ENCODE measurements at places on chromosomes 7 and 10. TPM values are rescaled to one million over a fixed set of nuclear protein-coding genes. Genes with fewer than 3 reads are reported as not detected.

GRCh38 chr10:9302140-9302746 lies 1247.8 kb downstream of the GATA3 start:
- DNase-seq: peak; percentile 66

GRCh38 chr7:76191783-76192240 lies 9.9 kb upstream of the SRRM3 start:
- peak; percentile 12 for DNase-seq

- DNase-seq: no peak
Measured at GRCh38 chr7:87599336-87599735, 1.3 kb downstream of the ABCB1 start.

DNA sequence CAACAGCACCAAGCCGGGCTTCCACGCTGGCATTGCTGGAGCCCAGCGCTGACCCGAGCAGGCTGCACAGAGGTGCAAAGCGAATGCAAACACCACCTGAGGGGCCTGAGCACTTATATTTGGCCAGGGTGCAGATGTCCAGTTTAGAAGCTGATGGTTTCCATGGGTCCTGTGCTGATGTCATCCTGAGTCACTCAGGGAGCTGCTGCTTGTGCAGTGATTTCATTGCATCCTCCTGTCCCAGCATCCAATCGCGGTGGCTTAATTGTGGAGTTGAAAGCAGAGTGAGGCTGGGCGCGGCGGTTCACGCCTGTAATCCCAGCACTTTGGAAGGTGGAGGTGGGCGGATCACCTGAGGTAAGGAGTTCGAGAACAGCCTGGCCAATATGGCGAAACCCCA lies 410.2 kb upstream of the KLF6 start:
- DNase-seq: no peak

GRCh38 chr10:12661671-12662070 lies 312.3 kb downstream of the CAMK1D start:
- no peak for DNase-seq

DNA sequence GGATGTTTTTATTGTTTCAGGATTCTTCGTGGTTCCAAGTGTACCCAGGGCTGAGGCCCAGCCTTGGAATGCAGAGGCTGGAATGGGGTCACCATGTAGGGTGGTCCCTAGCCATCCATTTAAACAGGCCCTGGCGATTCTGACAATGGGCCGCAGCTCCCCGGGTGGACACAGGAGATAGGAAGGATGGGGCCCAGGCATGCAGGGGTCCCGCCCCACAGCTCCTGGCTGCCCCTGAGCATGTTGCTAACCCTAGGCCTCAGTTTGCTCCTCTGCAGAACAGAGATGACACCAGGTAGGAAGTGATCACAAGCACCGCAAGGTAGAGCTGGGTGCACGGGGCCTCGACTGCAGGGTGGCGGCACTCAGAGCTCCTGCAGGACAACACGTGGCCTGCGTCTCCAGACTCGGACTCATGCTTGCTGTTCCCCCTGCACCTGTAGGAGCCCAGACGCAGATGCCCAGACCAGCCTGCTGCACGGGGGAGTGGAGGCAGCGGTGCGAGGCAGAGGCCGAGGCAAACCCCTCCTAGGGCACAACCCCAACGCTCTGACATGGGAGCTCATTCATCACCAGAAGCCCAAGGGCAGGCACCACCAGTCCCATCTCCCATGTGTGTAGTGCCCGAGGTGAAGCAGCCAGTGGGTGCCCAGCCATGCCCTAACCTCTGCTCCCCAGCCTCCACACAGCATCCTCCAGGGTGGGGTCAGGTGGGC lies 25.5 kb downstream of the VIPR2 start:
- DNase-seq: no peak

GRCh38 chr7:49497471-49497870 lies 276.0 kb upstream of the VWC2 start:
- no peak for DNase-seq

GRCh38 chr10:76125900-76126299 lies 694.5 kb downstream of the LRMDA start:
- peak; percentile 17 for DNase-seq

C10orf53 gene
- not detected for polyA plus RNA-seq

CALY gene
- 12.3 TPM for polyA plus RNA-seq

All from cardiac muscle cell (in vitro differentiated cells and primary cell).